Neural crest cell (in vitro differentiated cells): ENCODE measurements at places on chromosomes 11 and 22.

GRCh38 chr11:83456075-83456474 lies 169.9 kb upstream of the CCDC90B start:
- peak overlapping the region; percentile 36 for H3K27ac ChIP-seq
- H3K4me1 ChIP-seq: peaks cover 17% of the 10 kb centered on the region
- DNase-seq: peak; percentile 37

DNA sequence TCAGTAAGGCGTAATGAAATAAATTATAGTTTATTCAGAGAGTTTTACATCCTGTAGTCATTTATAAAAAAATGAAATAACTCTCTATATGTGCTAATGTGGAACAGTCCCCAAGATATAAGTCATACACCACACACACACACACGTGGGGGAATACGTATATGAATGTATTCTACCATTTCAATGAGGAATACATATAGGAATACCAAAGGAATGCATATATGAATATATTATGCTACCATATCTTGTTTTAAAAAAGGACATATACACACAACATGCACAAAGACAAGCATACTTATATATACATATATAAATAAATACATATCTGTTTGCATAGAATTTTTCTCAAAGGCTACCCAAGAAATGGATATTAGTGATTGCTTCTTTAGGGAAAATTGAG lies 39.6 kb upstream of the GRIK4 start:
- no peak overlapping the region for H3K4me3 ChIP-seq
- peaks cover 19% of the 10 kb centered on the region for H3K36me3 ChIP-seq
- no peaks in the 10 kb centered on the region for H3K4me1 ChIP-seq
- DNase-seq: no peak
- H3K27ac ChIP-seq: no peak overlapping the region

- H3K36me3 ChIP-seq: no peaks in the 10 kb centered on the region
- peaks cover 5% of the 10 kb centered on the region for H3K27me3 ChIP-seq
- H3K27ac ChIP-seq: no peak overlapping the region
- H3K4me3 ChIP-seq: no peak overlapping the region
- H3K4me1 ChIP-seq: peaks cover 20% of the 10 kb centered on the region
These were observed 638.5 kb downstream of the NTM start for GRCh38 chr11:132008872-132009271.

- no peak for DNase-seq
- H3K36me3 ChIP-seq: no peaks in the 10 kb centered on the region
- no peaks in the 10 kb centered on the region for H3K27me3 ChIP-seq
- peaks cover 86% of the 10 kb centered on the region for H3K4me1 ChIP-seq
These were observed 22.6 kb downstream of the ARHGEF17 start for GRCh38 chr11:73330569-73331093.

GRCh38 chr11:107719557-107720302 lies 7.9 kb upstream of the SLN start:
- H3K27ac ChIP-seq: no peak overlapping the region
- DNase-seq: no peak
- H3K36me3 ChIP-seq: no peaks in the 10 kb centered on the region
- no peak overlapping the region for H3K4me3 ChIP-seq
- H3K27me3 ChIP-seq: peaks cover 7% of the 10 kb centered on the region

- no peak for DNase-seq
- H3K4me1 ChIP-seq: peaks cover 23% of the 10 kb centered on the region
- no peaks in the 10 kb centered on the region for H3K27me3 ChIP-seq
- H3K36me3 ChIP-seq: no peaks in the 10 kb centered on the region
- H3K4me3 ChIP-seq: no peak overlapping the region
These were observed 22.3 kb downstream of the SMCO4 start for GRCh38 chr11:93520726-93521509.

- DNase-seq: no peak
- H3K4me1 ChIP-seq: peaks cover 4% of the 10 kb centered on the region
- H3K27me3 ChIP-seq: peaks cover 14% of the 10 kb centered on the region
These were observed 5.7 kb downstream of the PANX2 start for GRCh38 chr22:50175921-50176849.

GRCh38 chr22:19397734-19398104 lies 33.8 kb downstream of the HIRA start:
- no peak overlapping the region for H3K4me3 ChIP-seq
- no peak overlapping the region for H3K27ac ChIP-seq
- H3K36me3 ChIP-seq: peaks cover 11% of the 10 kb centered on the region
- no peak for DNase-seq
- no peaks in the 10 kb centered on the region for H3K4me1 ChIP-seq

DNA sequence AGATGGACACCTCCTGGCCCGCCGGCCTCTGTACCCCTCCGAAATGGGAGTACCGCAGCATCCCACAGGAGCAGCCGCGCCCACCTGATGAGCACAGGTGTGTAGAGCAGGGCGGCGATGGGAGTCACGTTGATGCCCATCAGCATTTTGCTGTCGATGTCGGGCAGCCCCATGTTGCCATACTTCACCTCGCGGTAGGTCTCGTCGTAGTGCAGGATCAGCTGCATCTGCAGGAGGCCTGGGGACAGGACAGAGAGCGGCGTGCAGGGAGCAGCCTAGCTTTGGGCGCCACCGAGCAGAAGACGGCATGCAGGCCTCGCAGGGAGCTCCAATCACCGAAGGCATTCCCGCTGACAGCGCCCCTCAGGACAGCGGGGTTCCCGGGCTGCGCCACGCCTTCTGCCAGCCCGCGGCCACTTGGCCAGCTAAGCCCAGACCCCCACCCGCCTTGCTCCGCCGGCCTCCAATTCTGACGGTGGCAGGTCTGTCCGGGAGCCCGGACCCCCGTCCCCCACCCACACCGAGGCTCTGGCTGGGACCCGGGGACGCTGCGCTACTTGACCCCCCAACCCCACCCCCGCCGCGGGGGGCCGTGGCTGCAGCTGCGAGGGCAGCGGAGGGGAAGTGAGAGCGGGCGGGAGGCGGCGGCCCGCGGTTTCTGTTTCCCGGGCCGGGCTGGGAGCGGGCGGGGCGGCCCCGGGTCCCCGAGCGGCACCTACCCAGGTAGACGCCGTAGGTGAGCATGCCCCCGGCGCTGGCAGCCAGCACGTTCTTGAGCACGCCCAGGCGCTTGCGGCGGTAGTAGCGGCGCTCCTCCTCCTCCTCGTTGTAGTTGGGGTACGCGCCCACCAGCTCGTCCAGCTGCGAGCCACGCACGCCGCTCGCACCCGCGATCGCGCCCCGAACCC lies 705 bp downstream of the UNC93B1 start:
- H3K4me3 ChIP-seq: peak overlapping the region; percentile 75
- no peak for DNase-seq
- no peaks in the 10 kb centered on the region for H3K36me3 ChIP-seq
- peaks cover 39% of the 10 kb centered on the region for H3K27me3 ChIP-seq
- H3K4me1 ChIP-seq: peaks cover 4% of the 10 kb centered on the region

DNA sequence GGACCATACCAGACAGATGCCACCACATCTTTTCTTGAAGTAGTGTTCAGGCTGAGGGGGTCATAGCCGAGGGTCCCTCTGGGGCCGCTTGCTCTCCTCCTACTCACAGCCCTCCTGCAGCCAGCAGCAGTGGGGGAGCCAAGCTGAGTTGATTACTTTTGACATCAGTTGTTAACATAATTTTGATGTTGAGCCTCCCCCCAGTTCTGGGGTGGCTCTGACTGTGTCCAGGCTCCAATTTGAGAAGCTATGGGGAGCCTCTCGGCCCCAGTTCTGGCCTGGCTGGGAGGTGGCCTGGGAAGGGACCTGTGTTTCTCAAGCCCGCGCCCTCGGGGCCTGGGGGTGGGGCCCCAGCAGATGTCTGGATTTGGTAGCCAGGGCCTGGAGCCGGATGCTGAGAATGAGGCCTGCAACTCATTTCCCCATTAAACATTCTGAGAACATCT lies 47.9 kb downstream of the KCNQ1OT1 start:
- no peak overlapping the region for H3K27ac ChIP-seq
- H3K36me3 ChIP-seq: peaks cover 51% of the 10 kb centered on the region
- peaks cover 3% of the 10 kb centered on the region for H3K27me3 ChIP-seq
- no peak overlapping the region for H3K4me3 ChIP-seq
- DNase-seq: no peak

DNA sequence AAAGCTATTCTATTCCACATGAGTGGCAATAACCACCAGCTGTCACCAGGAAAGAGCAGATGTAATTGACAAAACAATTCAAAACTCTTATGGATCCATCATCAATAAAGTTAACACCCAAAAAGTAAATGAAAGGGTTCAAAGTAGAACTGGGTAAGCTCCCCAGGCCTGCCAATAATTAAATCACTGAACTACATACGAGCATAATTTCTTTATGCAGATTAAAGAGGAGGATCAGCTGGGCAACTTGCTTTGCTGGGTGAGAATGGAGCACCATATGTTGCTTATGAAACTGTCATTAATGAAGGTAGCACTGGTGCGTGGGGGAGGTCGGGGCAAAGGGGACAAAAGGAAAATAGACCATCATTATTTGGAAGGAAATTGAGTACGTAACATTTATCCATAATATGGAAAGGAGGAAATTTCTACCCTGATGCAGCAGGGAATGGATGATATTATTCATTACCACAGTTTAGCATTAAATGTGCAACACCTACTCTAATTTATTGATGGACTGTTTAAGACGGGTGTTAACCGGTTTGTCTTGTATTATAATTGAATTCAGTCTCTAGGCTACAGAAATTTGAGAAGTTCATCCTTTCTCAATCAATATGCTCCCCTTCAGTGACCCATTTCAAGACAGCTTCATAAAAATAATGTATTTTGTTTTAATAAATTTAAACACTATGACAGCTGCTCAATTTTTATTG lies 315.9 kb downstream of the CADM1 start:
- H3K4me3 ChIP-seq: no peak overlapping the region
- no peak overlapping the region for H3K27ac ChIP-seq
- H3K4me1 ChIP-seq: peaks cover 29% of the 10 kb centered on the region
- H3K36me3 ChIP-seq: peaks cover 3% of the 10 kb centered on the region
- H3K27me3 ChIP-seq: no peaks in the 10 kb centered on the region
- DNase-seq: no peak

- peaks cover 79% of the 10 kb centered on the region for H3K27me3 ChIP-seq
- DNase-seq: peak; percentile 83
These were observed 102.7 kb downstream of the BRD1 start for GRCh38 chr22:49724893-49725489.

DNA sequence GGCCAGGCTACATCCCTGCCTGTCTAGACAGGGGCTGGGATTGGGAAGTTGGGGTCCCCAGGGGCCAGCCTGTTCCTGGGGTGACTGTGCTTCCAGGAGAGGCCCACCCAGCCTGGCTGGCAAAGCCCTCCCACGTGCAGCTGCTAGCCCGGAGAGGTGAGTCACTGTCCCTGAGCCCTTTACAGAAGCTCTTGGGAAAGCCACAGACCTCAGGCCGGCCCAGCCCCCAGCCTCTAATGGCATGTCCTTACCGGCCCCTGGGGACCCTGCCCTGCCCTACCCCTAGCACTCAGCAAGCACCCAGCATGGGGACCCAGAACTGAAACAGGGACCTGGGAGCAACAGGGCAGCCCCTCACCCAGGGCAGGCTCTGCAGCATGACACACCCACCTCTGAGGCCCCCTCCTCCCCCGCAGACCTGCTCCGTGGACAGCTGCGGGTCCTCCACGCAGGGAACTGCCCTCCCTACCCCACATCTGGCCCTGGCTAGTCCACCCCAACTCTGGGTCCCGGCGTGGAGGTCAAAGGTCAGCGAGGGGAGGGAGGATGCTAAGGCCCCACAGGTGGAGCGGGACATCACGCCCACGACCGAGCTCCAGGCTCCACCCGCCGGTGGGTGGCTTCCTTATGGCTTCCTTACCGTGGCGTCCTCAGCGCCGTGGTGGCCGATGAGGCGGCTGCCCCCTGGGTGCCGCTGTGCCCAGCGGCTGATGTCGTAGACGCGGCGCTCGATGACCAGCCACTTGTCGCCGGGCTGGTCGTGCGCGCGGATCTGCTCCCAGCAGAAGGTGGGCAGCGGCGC lies 615 bp downstream of the FADS3 start:
- H3K27me3 ChIP-seq: peaks cover 10% of the 10 kb centered on the region
- no peak overlapping the region for H3K27ac ChIP-seq

GRCh38 chr11:60634126-60634525 lies 65.3 kb upstream of the MS4A8 start:
- H3K27ac ChIP-seq: no peak overlapping the region
- no peaks in the 10 kb centered on the region for H3K36me3 ChIP-seq
- H3K4me1 ChIP-seq: no peaks in the 10 kb centered on the region
- peaks cover 12% of the 10 kb centered on the region for H3K27me3 ChIP-seq

GRCh38 chr11:15967966-15968365 lies 388.4 kb downstream of the SOX6 start:
- no peak overlapping the region for H3K4me3 ChIP-seq
- peaks cover 47% of the 10 kb centered on the region for H3K4me1 ChIP-seq
- H3K36me3 ChIP-seq: no peaks in the 10 kb centered on the region
- H3K27ac ChIP-seq: peak overlapping the region; percentile 7
- no peaks in the 10 kb centered on the region for H3K27me3 ChIP-seq
- DNase-seq: no peak

DNA sequence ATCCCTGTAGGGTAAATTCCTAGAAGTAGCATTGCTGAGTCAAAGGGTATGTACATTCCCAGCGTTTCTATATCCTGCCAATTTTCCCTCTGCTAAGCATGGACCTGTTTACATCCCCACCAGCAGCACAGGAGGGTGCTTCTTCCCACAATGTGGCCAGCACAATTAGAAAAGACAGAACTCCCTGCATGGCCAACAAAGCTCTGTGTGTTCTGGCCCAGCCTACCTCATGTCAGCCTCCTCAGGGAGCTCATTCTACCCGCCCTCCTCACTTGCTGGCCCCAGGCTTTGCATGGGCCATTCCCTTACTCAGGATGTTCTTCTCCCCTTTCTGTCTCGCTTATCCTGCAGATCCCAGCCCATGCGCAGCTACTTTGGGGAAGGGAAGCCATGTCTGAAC lies 186.1 kb downstream of the DSCAML1 start:
- H3K36me3 ChIP-seq: no peaks in the 10 kb centered on the region
- no peak overlapping the region for H3K27ac ChIP-seq
- H3K4me3 ChIP-seq: no peak overlapping the region
- H3K4me1 ChIP-seq: peaks cover 13% of the 10 kb centered on the region
- DNase-seq: no peak
- H3K27me3 ChIP-seq: peaks cover 45% of the 10 kb centered on the region

DNA sequence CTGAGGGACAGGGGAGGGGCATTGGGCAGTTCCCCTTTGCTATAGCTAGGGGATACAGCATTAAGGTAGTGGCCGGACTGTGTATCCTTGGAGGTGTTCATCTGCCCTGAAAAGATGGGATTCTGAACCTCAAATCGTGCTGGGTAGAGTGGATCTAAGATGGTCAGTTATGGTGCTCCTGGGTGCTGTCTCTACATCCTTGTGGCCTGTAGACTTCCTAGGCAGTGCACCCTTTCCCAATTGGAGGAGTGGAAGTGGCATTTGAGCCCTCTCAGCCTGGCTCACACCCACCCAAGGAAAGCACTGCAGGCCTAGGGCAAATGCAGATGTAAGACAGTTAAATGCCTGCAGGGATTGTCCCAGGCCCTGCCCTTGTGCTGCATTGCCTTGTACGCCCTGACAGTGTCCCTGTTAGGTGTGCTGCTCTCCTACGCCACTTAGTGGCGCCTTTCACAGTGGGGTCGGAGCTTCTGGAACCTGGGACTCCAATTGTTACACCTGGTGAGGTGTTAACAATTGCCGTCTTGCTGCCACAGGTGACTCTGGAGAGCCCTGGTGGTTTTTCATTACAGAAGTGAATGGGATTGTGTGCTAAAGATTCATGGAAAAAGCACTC lies 35.0 kb downstream of the PPFIBP2 start:
- H3K4me1 ChIP-seq: no peaks in the 10 kb centered on the region
- no peak overlapping the region for H3K4me3 ChIP-seq
- no peaks in the 10 kb centered on the region for H3K27me3 ChIP-seq
- H3K36me3 ChIP-seq: no peaks in the 10 kb centered on the region
- DNase-seq: no peak

GRCh38 chr22:49158741-49159564 lies 668.7 kb downstream of the BRD1 start:
- H3K27ac ChIP-seq: no peak overlapping the region
- H3K36me3 ChIP-seq: no peaks in the 10 kb centered on the region
- H3K4me3 ChIP-seq: no peak overlapping the region
- DNase-seq: no peak
